Ovary (tissue), 10 donors: ENCODE measurements at places on chromosomes 11 and 22. TPM values are rescaled to one million over a fixed set of nuclear protein-coding genes. Genes with fewer than 3 reads are reported as not detected.

DNA sequence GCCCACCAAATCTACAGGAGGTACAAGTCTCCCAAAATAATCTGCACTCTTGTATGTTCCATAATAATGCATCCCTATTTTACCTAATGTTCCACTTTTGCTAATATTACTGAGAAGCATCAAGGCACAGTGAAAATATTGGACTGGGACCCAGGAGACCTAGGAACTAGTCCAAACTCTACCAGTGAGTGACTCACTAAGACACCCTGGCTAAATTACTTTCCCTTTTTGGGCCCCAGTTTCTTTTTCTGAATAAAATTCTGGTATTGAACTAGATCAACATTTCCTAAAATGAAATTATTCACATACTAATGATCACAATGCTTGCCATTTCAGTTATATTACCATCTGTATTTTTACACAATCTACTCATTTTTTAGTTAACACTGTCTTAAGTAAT is 19.6 kb downstream of the THAP12 start:
- no peak for DNase-seq
- no peaks in the 10 kb centered on the region for H3K4me1 ChIP-seq
- no peaks in the 10 kb centered on the region for H3K36me3 ChIP-seq
- no peak overlapping the region for H3K4me3 ChIP-seq
- H3K27me3 ChIP-seq: no peaks in the 10 kb centered on the region
- no peak overlapping the region for H3K27ac ChIP-seq

DNA sequence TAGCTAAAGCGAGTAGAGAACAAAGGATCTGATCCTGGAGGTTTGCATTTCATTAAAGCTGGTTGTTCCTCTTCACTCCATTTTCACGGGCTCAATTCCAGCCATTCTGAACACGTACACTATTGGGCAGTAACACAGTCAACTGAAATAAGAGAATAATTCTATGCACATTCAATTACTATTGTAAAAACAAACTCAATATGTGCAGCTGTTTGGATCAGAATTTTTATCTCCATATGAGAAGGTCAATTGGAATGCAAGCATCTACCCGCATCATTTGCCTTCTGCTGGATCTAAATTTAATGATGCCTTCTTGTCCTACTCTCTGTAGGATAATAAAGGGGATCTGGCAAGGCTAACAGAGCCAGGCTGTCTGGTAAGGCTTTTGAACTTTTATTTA is 562.8 kb upstream of the CCDC179 start:
- H3K27ac ChIP-seq: no peak overlapping the region
- no peaks in the 10 kb centered on the region for H3K27me3 ChIP-seq
- H3K36me3 ChIP-seq: no peaks in the 10 kb centered on the region
- no peak for DNase-seq
- no peaks in the 10 kb centered on the region for H3K4me1 ChIP-seq
- no peak overlapping the region for H3K4me3 ChIP-seq

The SLN gene
- not detected for total RNA-seq

The OR52I1 gene
- not detected for total RNA-seq

The TUT1 gene
- total RNA-seq: 27.3 TPM
